ENCODE measurements at places on chromosomes 11 and 22. TPM values are rescaled to one million over a fixed set of nuclear protein-coding genes. Genes with fewer than 3 reads are reported as not detected.

- DNase-seq = no peak
Measured at GRCh38 chr11:67264877-67265632, 1.2 kb upstream of the GRK2 start.

DNA sequence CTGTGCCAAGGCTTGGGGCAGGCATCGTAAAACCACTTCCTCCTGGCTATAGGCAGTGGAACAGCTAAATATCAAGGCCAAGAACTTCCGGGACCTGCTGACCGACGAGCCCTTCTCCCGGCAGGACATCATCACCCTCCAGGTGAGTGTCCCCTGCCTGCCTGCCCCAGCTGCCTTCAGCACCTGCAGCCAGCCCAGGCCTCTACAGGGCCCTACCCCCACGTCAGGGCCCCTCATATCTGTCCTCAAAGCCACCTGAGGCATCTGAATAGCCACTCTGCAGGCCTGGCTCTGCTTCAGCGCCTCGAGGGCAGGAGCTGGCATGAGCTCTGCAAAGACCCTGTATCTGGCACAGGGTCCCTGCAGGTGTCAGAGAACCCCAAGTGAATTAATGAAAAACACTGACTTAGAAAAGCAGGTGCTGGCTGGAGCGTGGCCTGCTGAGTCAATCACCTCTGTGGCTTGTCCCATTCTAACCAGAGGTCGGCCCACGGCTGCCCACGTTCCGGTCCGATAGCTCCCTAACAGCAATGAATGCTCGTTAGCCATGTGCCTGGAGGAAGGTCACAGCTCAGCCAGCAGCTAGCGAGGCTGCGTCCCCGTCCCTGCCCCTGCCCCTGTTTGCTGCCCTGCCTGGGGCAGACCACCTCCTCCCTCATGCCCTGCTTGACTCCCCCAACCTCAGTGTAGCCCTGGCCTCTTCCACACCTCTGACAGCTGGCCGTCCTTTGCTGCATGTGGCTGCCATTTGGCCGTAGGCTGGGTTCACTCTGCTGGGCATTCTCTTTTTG is 16.8 kb downstream of the PPIL2 start:
- no peak for DNase-seq

DNA sequence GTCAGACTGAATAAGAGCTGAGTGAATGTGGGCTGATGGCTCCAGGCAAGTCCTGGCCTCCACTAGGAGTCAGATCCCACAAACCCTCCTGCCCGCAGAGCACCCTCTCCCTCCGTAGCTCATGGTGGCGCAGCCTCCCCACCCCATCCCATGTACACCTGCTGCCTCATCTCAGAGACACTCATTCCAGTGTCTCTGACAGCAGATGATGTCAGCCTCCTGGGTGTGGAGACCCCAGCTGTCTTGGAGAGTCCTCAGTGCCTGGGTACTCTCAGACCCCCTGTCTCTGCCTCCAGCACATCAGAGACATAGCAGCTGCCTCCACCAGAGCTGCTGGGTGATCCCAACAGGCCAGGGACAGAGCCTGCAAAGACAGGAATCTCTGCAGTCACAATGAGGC is 9.5 kb downstream of the IGLL5 start:
- DNase-seq = no peak

DNA sequence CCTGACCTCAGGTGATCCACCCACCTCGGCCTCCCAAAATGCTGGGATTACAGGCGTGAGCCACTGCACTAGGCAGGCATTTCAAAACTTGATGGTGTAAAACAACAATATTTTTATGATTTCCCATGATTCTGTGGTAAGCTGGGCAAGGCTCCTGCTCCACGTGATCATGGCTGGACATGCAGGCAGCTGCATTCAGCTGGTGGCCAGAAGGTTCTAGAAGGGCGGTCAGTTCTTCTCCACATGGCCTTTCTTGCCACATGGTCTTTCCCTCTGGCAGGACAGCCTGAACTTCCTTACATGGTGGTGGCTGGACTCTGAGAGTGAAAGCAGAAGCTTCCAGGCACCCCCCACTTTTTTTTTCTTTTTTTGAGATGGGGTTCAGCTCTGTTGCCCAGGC is 9.9 kb upstream of the RASD2 start:
- DNase-seq = no peak

- DNase-seq = no peak
Measured at GRCh38 chr11:69157156-69157821, 1.6 kb downstream of the SMIM38 start.

DNA sequence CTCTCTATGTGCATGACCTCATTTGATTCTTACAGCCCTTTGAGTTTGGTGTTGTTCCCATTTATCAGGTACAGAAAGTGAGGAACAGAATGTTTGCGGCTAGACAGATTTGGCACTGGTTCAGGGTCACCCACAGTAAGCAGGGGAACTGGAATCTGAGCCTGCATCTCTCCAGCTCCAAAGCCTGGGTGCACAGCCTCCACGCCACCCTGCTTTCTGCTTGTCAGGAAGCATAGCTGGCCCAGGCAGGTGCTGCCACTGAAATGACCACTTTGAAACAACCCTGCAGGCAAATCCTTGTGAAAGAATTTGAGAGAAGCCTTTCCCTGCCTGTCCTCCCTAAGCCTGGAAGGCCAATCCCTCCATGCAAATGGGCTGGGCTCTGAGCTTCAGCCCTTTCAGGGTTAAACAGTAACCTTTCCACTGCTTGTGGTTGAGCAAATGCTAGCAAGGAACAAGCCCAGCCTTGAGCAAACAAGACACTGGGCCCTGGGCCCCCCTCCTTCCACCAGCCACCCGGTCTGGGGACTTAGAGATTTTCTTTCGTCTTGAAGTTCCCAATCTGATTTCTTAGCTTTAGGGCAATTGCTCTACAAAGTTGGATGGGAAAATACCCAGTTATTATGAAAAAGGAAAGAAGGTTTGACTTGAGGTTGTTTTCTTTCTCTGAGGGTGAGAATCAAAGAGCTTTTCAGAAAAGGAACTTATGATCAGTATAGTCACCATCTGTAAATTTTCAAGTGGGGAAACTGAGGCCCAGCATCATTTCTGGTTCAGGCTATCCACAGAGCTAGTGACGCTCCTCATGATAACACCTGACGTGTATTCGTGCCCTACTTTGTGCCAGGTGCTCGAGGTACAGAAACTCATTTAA is 19.4 kb downstream of the EHF start:
- no peak for DNase-seq

The HORMAD2 gene
- total RNA-seq = not detected

The USH1C gene
- not detected for total RNA-seq

The CD3E gene
- 1.9 TPM for total RNA-seq

The OLFML1 gene
- not detected for total RNA-seq

The TCIRG1 gene
- 57.7 TPM for total RNA-seq

The LDHAL6A gene
- not detected for total RNA-seq
